T-helper 17 cell (primary cell): ENCODE measurements at places on chromosomes 13 and 19.

- DNase-seq = no peak
Measured at GRCh38 chr13:27973961-27974662, 5.0 kb upstream of the CDX2 start.

DNA sequence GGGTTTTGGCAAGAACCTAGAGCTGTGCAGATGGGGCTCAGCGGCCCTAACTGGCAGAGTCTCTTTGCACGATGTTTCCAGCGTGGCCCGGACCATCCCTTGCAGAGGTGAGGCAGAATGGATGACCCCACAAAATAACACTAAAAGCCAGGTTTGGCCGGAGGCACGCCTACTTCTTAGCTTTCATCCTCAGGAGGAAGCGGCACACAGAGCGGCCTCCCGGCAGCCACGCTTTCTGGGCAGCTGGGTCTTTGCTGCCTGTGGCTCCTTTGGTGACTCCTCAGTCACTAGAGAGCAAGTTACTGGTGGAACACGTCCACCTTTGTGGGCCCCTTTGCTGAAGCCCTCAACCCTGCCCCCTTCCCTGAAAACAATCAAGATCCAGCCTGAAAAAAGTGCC lies 25.2 kb downstream of the TEX29 start:
- DNase-seq = no peak

DNA sequence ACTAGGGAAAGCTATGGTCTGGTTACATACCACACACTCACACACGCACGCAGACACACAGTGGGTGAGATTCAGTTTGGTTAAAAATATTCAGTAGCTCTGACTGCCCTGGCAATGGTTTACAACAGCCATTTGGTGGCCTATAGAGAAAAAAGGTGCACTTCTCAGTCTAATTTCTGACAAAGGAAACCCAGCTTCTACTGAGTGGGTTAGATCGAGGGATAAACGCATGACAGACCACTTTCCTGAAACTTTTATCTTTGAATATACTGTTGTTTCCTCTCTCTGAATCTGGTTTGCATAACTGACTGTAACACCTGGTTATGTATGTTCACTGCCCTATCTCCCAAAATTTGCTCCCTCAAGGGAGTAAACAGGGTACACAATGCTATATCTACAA lies 2.5 kb downstream of the LIG4 start:
- DNase-seq = no peak

DNA sequence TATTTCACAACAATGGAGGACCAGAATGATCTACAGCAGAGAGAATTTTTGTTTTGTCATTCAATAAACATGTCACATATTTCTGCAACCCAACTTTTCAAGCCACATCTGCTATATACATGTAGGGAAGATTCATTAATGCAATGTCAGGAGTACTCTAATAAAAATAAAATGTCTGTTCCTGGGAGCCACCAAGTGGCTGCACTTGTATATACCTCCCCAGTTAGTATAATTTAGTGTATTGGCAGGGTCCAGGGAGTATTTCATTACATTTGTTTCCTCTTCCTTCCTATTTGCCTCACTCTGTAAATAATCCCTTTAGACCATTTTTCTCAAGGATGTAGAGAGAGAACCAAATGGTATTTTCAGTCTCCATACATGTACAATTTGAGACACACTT lies 1169.0 kb downstream of the DIAPH3 start:
- DNase-seq = no peak

- DNase-seq = no peak
Measured at GRCh38 chr13:106528718-106529414, 6.6 kb downstream of the EFNB2 start.

DNA sequence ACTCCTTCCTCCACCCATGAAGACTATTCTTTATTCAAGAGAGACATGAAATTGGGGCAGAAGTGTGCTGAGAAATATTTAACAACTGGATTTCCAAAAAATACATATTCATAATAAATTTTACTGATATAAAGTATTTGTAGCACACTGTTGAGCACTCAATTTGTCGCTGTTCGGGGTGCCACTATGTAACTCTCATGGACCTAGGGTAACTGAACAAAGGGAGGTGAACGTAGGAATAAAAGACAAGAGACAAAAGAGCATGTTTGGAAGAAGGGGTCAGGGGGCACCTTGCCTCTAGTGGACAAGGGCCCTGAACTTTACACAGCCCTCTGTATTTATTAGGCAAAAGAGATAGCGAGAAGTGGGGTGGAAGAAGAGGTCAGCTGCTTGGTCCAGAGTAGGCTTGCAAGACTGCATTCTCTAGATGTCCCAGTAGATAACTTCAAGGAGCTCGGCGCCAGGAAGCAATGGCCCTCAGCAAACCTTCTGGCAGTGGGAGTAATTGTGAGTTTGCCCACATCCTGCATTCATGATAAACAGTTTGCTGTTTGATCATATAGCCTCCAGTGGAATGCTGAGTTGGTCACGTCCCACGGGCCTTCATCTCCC lies 4.5 kb upstream of the ZNF175 start:
- no peak for DNase-seq

- DNase-seq = no peak
Measured at GRCh38 chr13:27493981-27494380, 43.6 kb upstream of the MTIF3 start.
